Fibroblast of the aortic adventitia (primary cell): ENCODE measurements at places on chromosomes 2 and 18.

- DNase-seq, result peak; percentile 15
Observed at GRCh38 chr2:146240391-146240790, 1604.4 kb upstream of the ACVR2A start.

DNA sequence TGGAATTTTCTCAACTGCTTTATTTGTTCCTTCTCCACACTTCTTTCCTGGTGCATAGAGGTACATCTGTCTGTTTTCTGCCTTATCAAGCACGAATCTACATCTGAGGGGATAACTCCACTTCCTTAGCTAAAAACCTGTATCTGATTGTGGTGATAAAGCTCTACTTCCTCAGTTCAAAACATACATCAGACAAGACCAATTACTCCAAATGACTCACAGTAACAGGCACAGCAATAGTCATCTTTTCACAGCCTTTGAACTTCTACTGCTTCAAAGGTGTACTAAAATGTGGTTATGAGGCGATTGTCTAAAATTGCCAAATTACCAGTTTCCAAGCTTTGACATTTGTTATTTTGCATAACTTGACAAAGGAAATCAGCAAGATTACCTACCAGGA, 803.6 kb upstream of the ZEB2 start:
- peak; percentile 14 for DNase-seq

DNA sequence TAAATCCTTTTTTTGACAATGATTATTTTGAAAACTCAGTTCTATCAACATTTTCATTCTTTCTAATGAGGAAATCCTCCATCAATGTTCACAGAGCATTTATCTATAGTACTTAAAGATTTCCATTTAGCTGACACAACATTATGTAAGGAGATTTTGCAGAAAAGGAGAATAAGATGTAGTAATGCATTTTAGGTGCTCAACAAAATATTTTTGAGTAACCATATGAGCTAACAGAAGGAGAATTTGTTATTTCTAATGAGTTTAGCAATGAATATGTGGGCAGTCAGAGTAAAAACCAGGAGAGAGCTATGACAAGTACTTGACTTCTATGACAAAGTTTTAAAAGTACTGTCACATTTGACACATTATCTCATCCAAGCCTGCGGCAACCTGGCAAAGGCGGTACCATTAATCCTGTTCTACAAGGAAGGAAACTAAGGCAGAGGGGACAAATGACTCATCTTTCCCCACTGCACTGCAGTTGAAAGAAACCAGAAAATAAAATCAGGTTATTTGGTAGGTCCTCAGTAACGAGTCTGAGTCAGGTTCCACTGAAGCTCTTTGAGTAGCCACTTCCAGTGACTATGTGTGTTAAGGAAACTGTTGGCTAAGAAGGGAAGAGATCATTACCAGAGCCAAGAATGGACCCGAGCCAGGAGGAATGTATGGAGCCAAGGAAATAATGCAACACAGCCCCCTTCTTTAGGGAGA, 134.1 kb upstream of the ITGB6 start:
- peak; percentile 90 for DNase-seq

DNA sequence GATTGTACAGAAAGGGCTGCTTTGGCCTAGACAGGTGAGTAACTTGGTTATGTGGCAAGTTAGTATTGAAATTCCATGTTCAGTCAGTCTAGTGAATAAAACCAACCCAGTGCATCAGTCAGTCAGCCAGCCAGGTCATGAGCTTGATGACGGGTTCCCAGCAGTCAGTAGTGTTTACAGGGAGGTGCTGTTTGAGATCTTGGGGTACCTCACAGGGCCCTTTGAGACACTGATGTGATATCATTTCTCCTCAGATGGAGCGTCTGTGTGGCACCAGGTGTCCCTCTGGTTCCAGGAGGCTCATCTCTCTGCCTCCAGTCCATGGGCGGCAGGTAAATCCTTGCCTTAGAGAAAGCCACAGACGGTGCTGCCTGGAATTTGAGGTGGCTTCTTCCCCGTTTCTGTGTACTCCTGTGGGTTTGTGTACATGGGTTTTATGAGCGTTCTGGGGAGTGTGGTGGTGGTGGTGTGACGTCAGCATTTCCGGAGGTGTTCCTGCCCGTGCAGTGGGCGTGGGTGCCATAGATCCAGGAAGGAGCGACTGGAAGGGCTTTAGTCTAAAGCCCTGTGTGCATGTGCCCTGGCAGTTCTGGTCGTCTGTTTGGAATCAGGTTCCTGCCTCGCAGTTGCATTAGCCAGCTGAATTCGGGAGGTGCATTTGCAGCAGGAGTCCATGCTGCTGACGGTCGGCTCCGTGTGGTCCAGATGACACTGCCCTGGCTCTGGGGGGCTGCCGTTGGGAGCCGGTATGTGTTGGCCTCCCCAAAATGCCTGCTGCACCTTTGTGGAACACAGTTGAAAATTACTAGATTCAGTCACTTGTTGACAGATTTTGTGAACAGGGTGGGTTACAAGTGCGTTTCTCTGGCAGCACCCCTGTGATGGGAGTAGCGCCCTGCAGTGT, 2.1 kb downstream of the CTDP1 start:
- DNase-seq, result no peak

GRCh38 chr2:161217597-161218185, 57.5 kb downstream of the TANK start:
- DNase-seq, result peak; percentile 81

DNA sequence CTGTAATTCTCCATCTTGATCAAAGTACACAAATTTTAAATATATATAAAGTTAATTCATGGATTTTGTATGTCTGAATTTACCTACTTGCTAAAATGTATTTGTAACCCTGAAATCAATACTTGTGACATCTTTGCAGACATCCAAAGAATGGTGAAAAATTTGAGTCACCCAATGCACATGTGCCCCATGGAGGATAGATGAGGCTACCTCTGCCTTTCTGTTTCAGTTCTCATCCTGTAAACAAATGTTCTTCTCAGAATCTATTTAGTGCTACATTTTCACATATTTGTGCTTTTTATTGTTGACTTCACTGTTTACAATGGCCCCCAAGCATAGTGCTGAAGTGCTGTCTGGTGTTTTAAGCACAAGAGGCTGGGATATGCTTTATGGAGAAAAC, 171.5 kb downstream of the LRATD1 start:
- no peak for DNase-seq

- DNase-seq, result peak; percentile 53
Observed at GRCh38 chr18:54774423-54774822, 53.9 kb upstream of the RAB27B start.

DNA sequence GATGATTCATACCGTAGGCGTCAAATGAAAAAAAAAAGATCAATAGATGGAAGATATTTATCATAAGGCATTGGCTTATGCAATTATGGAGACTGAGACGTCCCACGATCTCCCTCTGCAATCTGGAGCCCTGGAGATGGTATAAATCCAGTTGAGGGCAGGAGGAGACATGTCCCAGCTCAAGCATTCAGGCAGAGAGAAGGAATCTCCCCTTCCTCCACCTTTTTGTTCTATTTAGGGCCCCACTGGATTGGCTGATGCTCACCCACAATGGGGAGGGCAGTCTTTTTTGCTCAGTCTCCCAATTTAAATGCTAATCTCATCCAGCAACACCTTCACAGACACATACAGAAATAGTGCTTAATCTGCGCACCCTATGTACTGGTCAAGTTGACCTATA, 18.0 kb upstream of the OLA1 start:
- no peak for DNase-seq

- DNase-seq, result no peak
Observed at GRCh38 chr2:161842736-161843433, 218.7 kb downstream of the SLC4A10 start.

- DNase-seq, result peak; percentile 41
Observed at GRCh38 chr2:178238154-178238521, 43.8 kb downstream of the OSBPL6 start.

DNA sequence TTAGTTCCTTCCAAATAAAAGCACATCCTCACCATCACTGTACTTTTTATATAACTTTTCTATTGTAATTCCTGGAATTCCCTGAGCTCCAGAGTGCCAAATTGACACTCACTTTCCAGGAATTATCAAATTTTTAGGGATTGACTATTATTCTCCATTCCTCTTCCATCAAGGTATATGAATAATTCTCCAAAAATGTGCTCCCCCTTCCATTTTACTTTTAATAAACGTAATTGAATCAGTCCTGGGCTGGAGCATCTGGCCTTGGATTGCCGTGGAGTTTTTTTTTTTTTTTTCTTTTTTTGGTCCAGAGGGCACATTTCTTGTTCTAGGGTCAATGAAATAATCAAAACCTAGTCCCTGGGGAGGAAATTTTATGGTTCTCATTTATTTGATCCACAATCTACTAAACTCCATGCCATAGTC, 304.3 kb downstream of the CDCA7 start:
- DNase-seq, result peak; percentile 82

DNA sequence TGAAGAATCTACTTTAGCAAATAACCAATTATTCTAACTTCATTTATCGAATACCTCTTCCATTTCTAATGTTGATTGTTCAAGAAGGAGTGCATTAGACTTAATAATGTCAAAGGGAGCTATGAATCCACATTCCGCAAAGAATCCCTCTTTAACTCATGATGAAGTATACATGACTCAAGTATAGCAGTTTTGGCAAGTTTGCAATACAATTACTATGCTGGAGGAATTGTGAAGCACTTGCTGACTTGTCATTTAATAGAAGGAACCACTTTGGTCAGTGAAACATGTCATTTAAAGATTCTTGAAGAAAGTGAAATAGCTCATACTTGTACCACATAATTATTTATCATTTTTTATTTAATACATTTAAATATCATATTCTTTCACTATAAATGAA, 125.1 kb downstream of the SLC39A10 start:
- DNase-seq, result peak; percentile 13

DNA sequence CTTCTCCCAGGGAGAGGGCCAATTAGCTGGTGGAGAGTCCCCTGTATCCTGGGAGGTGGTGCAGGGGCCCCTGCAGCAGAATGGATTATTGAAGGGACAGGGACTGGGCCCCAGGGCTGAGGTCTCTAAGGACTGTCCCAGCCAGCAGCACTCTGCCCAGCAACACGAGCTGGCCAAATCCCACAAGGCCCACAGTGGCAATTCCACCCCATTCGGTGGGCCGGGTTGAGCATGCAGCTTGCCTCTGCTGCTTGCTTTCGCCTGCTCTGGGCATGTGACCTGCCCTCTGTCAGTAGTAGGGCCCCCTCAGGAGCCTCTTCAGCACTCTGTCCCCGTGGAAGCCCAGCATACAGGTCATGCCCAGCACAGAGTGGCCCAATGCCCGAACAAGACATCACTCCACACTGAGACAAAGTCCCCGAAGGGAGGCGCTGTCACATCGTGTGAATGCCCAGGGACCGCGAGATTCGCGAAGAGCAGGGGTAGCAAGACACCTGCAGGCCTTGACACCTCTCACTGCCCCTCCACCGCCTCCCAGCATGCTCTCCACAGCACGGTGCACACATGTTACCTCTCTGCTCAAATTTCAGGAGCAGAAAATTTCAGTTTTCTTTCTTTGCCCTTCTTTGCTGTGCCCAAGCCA, 65.4 kb downstream of the CRACDL start:
- no peak for DNase-seq

GRCh38 chr2:209763106-209763505, 8.5 kb upstream of the UNC80 start:
- DNase-seq, result no peak

DNA sequence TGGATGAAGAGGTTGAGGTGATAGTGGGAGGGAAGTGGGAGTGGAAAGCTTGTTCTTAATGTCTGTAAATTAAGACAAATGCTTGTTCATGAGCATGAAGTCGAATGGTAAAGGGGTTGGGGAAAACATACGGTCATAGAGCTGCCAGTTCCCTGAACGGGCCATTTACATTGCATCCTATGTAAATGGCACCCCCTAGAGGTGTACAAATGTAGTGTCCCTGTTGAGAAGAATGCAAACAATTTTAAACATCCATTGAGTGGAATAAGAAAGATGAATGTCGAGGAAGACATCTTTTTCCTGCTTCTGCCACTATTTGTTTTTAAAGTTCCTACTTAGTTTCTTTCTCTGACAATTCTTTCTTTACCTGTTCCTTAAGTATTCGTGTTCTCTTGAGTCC, 155.7 kb downstream of the RDH14 start:
- DNase-seq, result no peak

- peak; percentile 60 for DNase-seq
Observed at GRCh38 chr18:49250816-49251388, 209.5 kb downstream of the DYM start.

- peak; percentile 23 for DNase-seq
Observed at GRCh38 chr2:25672494-25673299, 680 bp downstream of the DTNB start.

DNA sequence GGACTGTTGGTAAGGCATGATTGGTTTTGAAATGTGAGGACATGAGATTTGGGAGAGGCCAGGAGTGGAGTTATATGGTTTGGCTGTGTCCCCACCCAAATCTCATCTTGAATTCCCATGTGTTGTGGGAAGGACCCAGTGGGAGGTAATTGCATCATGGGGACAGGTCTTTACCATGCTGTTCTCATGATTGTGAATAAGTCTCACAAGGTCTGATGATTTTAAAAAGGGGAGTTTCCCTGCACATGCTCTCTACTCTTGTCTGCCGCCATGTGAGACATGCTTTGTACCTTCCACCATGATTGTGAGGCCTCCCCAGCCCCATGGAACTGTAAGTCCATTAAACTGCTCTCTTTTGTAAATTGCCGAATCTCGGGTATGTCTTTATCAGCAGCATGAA, 5.4 kb downstream of the CMPK2 start:
- no peak for DNase-seq

DNA sequence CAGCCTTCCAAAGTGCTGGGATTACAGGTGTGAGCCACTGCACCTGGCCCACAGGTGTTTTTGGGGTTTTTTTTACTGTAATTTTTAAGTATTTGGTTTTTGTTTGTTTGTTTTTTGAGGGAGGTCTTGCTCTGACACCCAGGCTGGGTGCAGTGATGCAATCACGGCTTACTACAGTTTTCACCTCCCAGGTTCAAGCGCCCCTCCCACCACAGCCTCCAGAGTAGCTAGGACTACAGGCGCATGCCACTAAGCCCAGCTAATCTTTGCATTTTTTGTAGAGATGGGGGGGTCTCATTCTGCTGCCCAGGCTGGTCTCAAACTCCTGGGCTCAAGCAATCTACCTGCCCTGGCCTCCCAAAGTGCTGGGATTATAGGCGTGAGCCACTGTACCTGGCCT, 7.3 kb upstream of the SLC11A1 start:
- DNase-seq, result no peak

DNA sequence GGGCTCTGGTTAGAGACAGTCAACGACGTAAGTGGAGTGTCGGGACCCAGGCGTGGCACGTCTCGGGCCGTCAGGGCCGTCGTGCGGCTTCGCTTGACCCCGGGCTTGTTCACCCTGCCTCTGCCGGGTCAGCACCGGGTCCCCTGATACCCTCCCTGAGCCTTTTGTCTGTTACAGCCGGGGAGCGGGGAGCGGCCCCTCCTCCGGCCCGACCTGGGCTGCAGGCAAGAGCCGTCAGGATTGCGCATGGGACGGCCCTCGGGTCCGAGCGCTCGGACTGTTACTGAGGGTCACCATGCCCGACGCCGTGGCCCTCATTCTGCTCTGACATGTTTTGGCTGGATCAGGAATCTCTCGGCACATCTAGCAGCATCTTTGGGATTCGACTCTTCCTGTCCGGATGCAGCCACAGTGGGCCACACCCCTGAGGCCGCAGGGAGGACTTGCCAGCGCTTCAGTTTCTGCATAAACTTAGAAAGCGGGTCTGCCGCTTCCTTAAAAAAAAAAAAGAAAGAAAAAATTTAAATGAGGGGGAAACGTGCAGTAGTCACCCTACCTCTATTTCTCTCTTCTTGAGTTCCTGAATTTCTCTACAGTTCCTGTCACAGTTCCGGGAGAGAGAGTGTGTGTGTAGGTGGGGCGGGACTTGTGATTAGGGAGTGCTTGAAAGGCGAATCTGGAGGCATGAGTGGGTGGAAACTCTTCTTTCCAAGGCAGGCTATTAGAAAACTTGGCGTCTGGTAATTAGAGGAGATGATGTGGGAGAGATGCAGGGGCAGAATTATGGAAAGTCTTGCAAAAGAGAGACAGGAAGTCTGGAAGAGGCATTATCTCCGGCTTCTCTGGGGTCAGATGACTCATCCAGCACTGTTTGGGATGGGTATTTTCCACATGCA, 909 bp downstream of the TMEM87B start:
- DNase-seq, result peak; percentile 95
